ENCODE measurements at places on chromosomes 12 and 14.

DNA sequence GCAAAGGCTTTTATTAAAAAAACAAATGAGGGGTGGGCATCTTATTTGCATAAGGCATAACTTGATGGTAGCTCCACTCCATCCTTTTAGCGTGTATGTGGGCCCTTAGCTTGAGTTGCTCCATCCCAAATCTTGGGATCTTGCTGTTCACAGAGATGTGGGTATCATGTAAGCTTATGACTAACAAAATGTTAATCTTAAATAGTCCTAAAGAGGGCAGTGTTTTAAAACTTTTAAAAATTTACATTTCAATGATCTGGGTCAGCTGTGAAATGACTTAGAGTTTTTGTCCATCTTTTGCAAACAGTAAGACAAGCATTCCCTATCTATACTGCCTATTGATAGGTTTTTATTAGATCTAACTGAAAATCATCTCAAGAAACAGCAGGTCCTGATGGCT, 86.0 kb downstream of the SLCO1A2 start:
- DNase-seq: no peak

DNA sequence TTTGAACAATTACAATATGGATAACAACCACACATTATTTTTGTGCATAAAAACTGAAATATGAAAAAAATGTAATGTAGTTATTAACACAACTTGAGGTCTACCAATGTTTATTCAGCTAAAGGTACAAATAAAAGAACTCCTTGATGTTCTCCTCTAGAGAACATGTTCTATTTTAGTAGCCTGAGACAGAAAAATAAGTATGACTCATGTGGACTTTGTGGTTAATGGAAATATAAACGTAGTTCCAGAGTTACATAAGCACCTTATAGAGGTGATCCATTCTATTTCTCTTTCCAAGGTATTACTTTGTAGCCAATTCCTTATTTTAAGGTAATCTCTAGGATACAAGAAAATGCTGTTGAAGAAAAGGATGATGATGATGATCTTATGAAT, 25.7 kb downstream of the ALKBH1 start:
- DNase-seq: no peak

DNA sequence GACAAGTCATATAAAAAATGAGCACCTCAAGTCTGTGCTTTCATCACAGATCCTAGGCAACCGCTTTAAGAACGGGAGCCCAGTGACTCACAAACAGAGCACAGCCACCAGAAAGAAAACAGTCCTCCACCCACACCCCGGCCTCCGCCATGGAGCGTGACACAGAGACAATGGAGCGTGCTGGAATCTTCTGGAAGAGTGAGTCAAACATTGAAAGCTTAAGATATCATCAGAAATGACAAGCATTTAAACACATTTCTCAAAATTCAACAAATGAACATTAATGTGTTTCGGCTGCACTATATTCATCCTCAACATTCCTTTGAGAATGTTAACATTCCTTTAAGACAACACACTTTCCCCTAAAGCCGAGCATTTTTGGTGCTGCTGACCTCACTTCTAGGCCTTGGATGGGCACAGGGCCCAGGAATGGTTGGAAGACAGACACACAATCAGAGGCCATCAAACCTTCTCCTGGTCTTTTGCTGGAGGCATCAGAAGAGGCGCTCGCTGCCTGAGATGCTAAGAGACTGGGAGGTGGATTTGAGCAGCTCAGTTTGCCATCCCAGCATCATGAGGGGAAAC, 23.6 kb upstream of the TMEM132D start:
- DNase-seq: no peak

GRCh38 chr12:48012070-48012469, 7.8 kb upstream of the COL2A1 start:
- no peak for DNase-seq

GRCh38 chr12:90621927-90622326, 333.0 kb downstream of the CCER1 start:
- DNase-seq: no peak

DNA sequence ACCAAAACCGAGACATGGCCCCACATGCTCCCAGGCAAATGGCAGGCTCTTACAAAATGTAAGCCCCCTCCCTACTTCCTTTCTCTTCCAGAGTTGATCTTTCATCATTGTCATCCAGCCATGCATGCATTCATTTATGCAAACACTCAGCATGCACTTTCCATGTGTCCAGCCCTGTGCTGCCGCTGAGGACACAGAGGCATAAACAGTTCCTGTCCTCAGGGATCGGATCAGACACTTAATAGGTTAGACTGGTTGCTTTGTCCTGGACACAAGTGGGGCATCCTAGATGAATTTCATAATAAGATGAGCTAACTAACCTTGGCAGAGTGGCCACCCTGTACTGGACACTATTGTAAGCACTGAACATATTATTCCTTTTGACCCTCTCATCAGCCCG, 23.1 kb downstream of the PRIMA1 start:
- DNase-seq: no peak
